ENCODE measurements at places on chromosomes 2 and 18.

GRCh38 chr2:60353863-60354262, 199.6 kb downstream of the BCL11A start:
- DNase-seq, result no peak

DNA sequence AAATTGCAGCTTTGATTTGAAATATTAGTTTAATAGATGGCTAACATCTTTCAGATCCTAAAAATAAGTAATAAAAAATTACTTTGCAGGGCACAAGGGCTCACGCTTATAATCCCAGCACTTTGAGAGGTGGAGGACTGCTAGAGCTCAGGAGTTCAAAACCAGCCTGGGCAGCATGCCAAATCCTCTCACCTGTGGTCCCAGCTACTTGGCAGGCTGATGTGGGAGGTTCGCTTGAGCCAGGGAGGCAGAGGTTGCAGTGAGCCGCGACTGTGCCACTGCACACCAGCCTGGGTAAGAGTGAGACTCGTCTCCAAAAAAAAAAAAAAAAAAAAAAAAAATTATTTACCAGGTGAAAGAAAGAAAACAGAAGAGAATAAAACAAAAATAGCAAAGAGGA, 449.8 kb downstream of the NRXN1 start:
- no peak for DNase-seq

DNA sequence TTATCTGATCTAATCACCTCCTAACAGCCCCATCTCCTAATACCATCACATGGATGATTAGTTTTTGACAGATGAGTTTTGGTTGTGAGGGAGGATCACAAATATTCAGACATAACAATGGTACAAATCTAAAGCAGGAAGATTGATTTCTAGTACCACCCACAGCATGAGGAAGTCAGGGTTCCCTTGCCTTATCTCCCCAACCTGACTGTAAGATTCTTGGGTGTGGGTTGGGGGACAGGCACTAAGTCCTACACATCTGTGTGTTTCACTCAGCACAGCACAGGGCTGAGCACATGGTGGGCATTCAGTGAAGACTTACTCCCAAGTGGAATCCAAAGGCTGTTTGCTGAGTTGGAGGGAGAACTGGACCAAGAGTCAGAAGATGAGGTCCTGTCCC, 93.8 kb upstream of the CXCR4 start:
- no peak for DNase-seq

GRCh38 chr2:129239141-129239540, 740.3 kb upstream of the RAB6C start:
- DNase-seq, result no peak

DNA sequence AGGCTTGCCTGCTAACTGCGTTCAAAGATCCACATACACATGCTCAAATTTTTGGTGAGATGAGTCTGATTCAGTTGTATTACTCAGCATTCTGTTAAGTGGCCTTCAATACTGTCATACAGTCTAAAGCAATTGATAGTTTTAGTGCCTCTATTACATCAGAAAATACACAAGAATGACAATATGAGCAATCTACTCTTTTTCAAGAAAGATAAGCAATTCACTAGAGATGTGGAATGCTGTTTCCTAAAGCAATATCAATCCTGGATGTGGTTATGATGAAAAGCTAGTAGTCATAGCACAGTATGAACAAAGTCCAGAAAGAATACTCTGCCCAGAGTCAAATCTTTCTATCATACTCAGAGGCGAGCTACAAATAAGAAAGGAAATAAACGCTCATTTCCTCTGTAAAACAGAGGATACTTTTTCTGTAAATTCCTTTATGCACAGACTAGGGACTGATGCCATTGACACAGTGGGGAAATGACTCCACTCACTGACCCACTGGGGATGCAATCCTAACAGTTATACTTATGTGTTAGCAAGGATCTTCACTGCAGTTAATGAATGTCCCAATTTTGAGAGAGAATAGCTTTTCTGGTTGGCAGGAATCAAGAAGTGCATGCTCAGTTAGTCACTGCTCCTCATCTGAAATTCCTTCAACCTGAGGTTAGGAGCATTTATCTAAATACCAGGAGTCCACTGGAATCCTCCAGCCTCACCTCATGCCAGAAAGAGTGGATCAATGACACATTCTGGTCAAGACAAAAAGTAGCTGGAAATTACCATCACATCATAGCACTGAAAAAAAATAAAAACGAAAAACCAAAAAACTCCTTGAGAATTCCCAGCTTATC, 83.3 kb downstream of the PDE11A start:
- DNase-seq, result no peak
